Fibroblast of villous mesenchyme (primary cell): ENCODE measurements at places on chromosomes 4 and X. TPM values are rescaled to one million over a fixed set of nuclear protein-coding genes. Genes with fewer than 3 reads are reported as not detected.

The UVSSA gene
- total RNA-seq = 10.8 and 13.9 TPM in 2 replicates

The PAK3 gene
- total RNA-seq = 0.97 and 2.2 TPM in 2 replicates

The TIMP1 gene
- 331 and 493 TPM in 2 replicates for total RNA-seq

The PRDM8 gene
- 7.3 and 7.7 TPM in 2 replicates for total RNA-seq

The TCEAL5 gene
- not detected in 2 replicates for total RNA-seq

The CT45A1 gene
- not detected in 2 replicates for total RNA-seq

The FGA gene
- total RNA-seq = not detected in 2 replicates

The HPGDS gene
- not detected in 2 replicates for total RNA-seq

The PDZD11 gene
- total RNA-seq = 54.0 and 54.1 TPM in 2 replicates

The RAB9B gene
- total RNA-seq = 0.64 and 0.86 TPM in 2 replicates

The PF4V1 gene
- not detected in 2 replicates for total RNA-seq

The P2RY4 gene
- not detected in 2 replicates for total RNA-seq

The TLR2 gene
- under 0.01 and 0.32 TPM in 2 replicates for total RNA-seq

The TXK gene
- 0.64 and 0.86 TPM in 2 replicates for total RNA-seq

The CFP gene
- total RNA-seq = under 0.01 and 0.32 TPM in 2 replicates

The THAP9 gene
- 2.3 and 3.9 TPM in 2 replicates for total RNA-seq

The HAND2 gene
- 45.4 and 71.7 TPM in 2 replicates for total RNA-seq

The NXF2 gene
- not detected in 2 replicates for total RNA-seq

The RBPJ gene
- 57.3 and 58.7 TPM in 2 replicates for total RNA-seq

The CTAG1A gene
- not detected in 2 replicates for total RNA-seq

The INTS6L gene
- total RNA-seq = 6.8 and 8.2 TPM in 2 replicates

The NEUROG2 gene
- not detected in 2 replicates for total RNA-seq

The SYTL5 gene
- 10.4 and 21.9 TPM in 2 replicates for total RNA-seq

The F8A3 gene
- total RNA-seq = 2.3 and 2.6 TPM in 2 replicates

The LONRF3 gene
- 0.43 TPM in 1 of 2 replicates, not detected in the other for total RNA-seq

The TMEM47 gene
- total RNA-seq = 32.2 and 62.6 TPM in 2 replicates

The ASB12 gene
- total RNA-seq = not detected in 2 replicates
